ENCODE measurements at places on chromosomes 5 and 9.

DNA sequence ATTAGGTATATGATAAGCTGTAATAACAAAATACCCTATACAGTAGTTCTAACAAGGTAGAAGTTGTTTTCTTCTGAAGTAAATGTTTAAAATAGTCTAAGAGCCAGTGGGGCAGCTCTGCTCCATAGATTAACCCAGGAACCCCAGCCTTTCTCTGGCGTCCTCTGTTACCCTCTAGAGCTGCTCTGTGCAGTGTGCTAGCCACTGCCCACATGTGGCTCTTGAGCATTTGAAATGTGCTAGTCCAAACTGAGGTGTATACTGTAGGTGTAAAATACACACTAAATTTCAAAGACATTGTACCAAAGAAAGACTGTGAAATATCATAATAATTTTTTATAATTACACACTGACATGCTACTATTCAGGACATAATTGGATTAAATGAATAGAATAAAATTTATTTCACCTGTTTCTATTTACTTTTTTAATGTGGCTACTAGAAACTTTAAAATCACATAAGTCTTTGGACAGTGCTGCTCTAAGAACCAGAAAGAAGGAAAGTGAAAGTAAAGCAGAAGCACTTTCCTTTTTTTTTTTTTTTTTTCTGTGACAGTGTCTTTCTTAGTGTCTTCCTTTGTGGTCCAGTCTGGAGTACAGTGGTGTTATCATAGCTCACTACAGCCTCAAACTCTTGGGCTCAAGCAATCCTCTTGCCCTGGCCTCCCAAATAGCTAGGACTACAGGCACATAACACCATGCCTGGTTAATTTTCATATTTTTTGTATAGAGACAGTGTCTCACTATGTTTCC, 39.3 kb downstream of the RAI14 start:
- DNase-seq: no peak

- DNase-seq: no peak
Measured at GRCh38 chr5:5403741-5404140, 18.7 kb upstream of the ICE1 start.

DNA sequence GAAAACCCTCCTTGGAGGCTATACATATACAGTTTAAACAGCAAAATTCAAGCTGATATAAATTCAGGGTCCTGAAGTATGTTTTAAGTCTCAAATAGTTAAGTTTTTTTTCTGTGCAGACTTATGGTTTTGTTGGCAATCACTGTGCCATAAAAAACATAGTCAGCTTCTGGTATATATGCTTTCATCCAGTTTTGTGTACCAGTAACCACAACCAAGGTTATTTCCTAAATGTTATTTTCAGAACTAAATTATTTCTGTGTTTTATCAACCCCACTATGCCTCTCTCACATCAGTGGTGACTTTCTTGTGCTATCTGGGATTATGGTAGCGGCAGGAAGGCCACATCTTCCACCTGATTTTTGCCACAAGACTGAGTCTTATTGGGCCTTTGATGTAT, 107.7 kb upstream of the SMARCA2 start:
- DNase-seq: no peak

DNA sequence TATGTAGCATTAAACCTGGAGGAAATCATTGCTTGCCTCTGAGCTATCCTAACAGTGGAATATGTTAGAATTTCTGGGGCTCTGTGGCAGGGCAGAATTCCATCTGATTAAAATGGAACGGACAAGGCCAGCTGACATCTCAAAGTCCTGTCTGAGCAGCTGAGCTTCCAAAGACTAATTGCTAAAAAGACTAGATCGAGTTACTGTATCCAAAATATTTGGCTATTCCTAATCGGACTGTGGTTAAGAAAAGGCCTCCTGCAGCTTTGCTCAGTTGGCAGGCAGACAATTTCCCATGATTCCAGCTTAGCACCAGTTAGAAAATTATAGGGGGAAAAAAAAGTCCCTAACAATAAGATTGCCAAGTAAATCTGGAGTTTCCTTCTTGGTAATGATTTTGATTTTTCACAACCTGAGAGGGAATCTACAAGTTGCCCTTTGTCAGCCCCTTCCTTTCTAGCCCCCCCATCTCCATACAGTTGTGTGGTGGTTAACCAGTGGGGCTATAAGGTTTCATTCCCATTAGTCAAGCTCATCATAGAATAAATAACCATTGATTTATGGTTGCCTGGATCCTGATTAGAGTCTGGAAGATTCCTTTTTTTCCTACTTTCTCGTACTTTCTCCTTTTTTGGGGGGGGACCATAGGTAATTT, 26.4 kb downstream of the PTGR1 start:
- DNase-seq: no peak

GRCh38 chr5:179798771-179799643, 5.2 kb downstream of the LTC4S start:
- DNase-seq: no peak

- DNase-seq: no peak
Measured at GRCh38 chr9:109806506-109807115, 26.6 kb downstream of the PALM2AKAP2 start.

GRCh38 chr9:106921341-106921899, 58.5 kb downstream of the ZNF462 start:
- DNase-seq: peak; percentile 31

DNA sequence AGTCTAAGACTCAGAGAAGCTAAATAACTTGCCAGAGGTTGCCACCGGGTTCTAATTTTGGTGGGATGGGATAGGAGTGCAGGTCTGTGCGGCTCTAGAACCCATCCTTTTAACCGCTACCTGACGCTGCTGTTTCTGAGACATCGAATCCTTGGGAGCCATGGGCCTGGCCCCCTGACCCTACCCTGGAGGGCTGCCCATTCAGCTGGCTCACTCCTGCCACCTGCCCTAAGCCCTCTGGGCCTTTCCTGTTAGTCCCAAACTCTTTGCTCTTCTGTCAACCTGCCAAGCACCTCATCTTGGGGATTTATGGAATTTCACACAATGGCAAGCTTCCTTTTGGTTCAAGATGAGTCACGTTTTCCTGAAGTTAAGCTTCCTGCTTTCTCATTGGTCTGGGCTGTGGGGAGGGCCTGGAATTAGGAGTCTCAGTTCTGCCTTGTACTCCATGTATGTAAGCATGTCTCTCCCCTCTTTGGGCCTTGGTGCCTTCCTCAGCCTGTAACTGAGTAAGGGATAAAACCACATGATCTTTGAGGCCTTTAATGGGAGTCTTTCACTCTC, 26.6 kb downstream of the ENHO start:
- DNase-seq: no peak

DNA sequence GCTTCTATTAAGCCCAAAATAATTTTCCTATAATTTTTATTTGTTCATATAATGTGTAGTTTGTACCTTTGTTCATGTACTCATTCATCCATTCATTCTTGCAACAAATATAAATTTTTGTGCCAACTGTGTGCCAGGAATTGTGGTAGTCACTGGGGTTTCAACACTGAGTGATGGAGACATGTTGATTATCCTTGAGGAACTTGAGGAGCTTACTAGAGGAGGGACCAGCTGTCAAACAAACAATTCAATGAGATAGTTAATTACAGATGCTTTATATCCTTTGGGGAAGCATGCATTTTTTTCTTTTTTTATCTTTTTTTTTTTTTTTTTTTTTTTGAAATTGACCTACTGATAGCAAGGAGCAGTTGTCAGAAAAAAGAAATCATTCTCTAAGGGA, 324.8 kb downstream of the GABRG2 start:
- DNase-seq: no peak

GRCh38 chr9:28389411-28389810, 816.1 kb upstream of the C9orf72 start:
- no peak for DNase-seq
